AG20443 (cell line): ENCODE measurements at places on chromosomes 11 and 22.

- peak; percentile 88 for DNase-seq
Measured at GRCh38 chr22:50209893-50210292, 9.1 kb downstream of the SELENOO start.

DNA sequence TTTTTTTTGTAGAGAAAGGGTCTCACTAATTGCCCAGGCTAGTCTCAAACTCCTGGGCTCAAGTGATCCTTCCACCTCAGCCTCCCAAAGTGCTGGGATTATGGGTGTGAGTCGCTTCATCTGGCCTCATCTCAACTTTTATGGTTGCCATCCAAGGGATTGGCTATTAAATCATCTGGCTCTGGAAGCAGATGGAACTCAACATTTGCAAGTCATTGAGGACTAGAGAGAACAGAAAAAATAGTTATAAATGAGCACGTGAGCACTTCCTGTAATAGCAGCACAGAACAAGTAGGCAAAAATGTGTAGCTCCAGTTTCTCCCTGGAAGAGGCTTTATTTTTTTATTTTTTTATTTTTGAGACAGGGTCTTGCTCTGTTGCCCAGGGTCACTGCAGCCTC lies 22.3 kb upstream of the PATL1 start:
- no peak for DNase-seq

DNA sequence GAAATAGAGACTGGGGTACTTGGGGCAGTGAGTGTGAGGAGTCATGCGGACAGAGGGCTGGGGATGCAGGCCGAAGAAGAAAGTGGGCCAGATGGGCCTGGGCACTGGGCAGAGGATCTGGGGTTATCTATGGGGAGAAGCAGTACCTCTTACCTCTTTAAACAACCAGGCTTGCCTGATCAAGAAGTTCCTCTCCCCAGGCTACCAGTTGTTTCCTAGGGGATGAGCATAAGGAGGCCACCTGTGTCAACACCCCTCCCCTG lies 98.4 kb upstream of the PITPNB start:
- no peak for DNase-seq

- peak; percentile 84 for DNase-seq
Measured at GRCh38 chr22:45212992-45213751, 27.5 kb downstream of the KIAA0930 start.

DNA sequence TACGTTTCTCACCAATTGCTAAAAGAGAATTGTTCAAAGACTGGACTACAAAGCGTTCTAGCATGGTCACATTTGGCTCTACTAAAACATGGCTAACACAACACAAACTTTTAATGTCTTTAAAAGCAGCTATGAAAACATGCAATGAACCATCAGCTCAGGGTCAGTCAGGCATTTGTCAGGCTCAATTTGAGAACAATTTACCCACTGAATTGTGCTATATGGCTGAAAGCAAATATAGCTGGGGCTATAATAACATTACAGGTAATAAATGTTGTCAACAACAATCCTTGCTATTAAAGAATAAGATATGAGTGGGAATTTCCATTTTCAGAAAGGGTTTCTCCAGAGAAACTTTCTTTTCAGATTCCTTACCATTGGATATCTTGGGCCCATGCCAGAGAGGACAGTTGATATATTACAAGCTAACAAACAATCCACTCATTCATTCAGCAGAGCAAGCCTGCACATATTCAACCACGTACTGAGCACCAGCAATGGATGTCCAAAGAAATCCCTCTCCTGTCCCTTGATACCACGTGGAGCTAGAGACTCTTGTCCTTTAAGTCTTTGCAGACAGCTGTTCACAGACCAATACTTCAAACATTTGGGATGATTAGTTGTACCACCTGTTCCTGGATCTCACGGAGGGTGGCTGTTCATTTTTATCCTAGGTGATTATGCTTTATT lies 82.5 kb upstream of the DDI1 start:
- DNase-seq: no peak

- DNase-seq: peak; percentile 62
Measured at GRCh38 chr11:12455938-12456337, 78.6 kb downstream of the PARVA start.

- DNase-seq: peak; percentile 35
Measured at GRCh38 chr22:32717337-32718240, 83.9 kb upstream of the TIMP3 start.

DNA sequence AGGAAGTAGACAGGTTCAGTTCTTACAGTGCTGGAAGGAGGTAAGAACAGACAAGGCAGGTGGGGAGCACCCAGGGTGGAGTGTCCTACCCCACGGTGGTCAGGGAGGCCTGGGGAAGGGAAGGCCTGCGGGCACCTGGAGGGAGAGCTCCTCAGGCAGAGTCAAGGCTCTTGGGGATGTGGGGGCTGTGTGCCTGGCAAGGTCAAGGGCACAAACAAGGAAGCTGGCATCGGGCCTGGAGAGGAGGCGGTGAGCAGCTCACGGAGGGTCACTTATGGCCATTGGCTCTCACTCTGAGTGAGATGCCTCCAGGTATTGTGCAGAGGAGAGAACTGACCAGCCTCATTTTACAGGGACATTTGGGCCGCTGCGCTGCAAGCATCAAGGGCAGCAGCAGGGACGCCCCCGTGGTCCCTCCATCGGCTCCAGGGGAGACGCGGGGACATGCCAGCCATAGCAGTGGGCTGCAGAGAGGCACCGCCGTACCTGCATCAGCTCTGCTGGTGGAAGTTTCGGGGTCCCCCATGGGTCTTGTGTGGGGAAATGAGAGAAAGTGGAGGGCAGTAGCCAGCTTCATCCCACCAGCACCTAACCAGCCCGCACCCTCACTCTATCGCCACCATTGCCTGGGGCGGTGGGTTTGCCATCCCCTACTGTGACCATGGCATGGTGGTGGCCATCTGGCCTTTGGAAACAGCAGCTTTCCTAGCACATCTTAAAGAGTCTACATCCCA lies 37.5 kb upstream of the RTL6 start:
- DNase-seq: no peak

DNA sequence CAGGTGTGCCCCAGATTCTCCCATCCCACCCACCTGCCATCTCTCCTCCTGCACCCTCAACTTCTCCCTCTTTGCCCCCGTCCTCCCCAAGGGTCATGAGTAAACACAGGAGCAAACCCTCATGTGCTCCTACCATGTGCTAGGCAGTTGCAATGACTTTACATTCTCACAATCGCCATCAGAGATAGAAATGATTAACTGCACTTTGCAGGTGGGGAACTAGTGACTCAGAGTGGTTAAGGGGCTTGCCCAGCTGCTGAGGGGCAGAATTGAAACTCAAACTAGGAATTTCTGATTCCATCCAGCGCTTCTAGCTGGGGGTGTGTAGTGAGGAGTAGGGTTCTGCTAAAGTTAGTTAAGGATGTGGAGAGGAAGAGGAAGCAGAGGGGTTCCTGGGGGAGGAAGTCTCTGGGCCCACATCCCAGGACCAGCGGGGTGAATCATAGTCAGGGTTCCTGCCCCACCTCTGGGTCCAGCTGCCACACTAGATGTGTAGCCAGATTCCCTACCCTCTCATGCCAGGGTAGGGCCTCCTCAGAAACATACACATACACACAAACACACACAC lies 16.0 kb upstream of the PRG2 start:
- no peak for DNase-seq

DNA sequence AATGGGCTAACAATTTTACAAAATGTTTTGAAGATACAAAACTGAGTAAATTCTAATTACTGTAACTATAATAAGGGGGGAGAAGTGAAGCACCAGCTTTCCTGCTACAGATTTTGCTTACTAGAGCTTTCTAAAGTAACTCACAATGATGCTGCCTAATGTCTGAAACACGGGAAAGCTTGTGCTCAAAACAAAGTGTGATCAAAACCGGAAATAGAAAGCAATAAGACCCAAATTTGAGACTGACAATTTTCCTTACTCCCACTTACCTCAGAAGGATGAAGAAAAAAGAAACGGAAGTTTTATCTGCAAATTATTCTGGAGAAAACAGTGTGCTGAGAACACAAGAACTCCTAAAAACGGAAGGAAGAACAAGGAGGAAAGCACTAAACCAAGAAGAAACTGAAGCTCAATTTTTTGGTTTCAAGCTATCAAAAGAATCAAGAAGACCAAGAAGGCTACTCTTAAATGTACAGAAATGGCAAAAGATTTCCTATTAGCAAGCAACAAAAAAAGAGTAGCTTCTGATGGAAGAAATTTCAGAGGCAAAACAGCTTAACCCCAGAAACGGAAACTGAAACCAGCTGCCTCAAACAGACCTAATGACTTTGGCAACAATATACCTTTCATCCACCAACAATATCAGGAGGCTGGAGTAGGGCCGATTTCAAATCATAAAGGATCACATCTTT lies 33.4 kb downstream of the AMBRA1 start:
- peak; percentile 32 for DNase-seq

DNA sequence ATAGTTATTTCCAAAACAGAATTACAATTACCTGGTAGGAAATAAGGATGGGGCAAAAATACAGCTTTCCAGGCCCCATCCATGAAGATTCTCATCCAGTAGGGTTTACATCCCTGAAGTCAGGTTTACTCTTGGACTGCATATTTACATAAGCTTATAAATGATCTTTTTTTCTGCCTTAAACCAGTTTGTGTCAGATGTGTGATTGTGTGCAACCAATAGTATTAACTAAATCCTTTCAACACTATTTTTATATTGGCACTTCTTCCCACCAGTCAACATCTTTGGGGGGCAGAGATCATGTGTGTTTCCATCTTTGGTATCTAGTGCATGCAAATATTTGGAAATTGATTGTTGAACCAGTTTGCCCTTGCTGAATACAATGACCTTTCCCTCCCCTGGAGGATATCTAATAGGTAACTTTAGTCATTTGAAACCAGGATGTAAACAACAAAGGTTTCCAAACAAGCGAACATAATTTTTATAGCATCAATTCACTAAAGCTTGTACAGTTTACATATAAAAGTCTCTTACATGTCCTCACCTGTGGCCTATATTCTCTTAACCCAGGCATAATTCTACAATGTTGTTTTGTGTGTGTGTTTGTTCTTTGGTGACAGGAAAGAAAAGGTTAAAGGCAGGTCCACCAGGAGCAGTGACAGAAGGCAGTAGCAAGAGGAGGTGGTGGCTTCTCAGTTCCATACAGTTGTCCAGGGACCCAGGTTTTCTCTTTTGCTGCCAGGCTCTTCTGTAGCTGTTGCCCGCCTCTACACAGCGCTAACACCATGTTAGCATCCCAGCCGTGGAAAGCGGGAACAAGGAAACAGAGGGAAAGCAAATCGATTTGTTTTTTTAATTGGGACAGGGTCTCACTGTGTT lies 1.7 kb upstream of the ME3 start:
- no peak for DNase-seq

GRCh38 chr11:123413636-123414035 lies 16.4 kb upstream of the GRAMD1B start:
- DNase-seq: peak; percentile 24

DNA sequence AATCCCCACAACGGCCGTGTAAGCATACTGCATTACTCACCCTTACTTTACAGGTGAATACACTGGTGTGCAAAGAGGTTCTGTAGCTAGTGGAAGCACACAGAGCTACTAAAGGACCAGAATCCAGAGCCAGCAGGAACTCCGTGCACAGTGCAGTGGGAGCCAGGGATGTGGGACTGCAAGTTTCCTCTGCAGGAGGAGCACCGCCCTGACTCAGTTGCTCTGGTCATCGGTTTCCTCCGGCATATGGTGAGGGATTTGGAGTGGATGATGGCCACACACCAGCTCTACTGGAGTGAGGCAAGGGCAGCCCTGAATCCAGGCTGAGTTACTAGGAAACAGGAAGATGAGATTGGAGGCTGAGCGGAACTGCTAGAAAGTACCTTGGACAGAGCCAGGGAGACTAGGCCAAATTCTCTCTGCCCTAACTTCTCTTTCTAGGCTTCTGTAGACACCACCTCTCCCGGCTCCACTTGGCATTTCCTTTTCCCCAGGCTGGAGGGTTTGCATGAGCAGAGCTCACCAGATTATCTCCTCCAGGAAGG lies 18.2 kb upstream of the C22orf42 start:
- no peak for DNase-seq

DNA sequence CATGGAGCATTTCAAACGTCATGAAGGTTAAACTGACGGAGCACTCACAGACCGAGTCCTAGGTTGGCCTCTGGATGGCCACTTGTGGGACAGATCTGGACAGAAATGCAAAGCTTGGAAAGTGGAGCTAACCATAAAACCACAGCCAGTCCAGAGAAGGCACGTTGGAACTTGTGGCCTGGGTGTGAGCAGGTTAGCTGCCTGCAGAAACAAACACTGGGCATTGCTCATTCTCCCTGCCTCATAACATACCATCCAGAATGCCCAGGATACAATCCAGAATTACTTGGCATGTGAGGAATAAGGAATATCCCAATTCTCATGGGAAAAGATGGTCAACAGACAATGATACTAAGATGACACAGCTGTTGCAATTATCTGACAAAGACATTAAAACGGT lies 1005.0 kb downstream of the TBC1D22A start:
- DNase-seq: no peak

- DNase-seq: peak; percentile 55
Measured at GRCh38 chr11:109940816-109941215, 152.4 kb upstream of the ZC3H12C start.

- DNase-seq: no peak
Measured at GRCh38 chr11:64790205-64791095, 12.1 kb upstream of the SF1 start.

DNA sequence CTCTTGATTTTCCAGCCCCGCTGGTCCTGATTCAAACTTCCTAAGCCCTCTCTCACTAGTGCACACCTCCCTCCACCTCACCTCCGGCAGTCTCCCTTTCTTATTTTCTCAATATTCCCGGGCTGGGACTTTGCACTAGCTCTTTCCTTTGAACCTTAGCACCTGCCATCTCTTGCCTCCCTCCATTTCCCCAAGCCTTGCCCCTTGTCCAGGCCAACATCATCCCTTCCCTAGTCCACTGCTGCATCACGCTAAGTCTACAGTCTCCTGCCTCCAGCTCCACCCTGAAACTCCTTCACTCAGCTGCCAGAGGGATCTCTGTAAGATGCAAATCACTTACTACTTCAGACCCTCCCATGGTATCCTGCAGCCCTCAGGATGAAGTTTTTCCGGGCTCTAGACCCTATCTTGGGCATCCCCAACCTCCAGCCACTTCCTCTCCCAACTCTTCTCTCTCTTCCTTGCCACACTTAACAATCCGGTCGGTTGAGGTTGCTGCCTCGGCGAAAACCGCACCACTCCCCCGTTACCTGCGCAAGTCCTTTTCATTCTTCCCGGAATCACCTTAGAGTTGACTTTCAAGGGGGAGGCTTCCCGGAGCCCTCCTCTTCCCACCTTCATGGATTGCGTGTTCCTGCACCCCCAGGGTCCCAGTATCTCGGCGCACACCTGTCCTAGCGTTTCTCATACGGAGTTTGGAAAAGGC lies 42.7 kb downstream of the NECTIN1 start:
- no peak for DNase-seq

- DNase-seq: peak; percentile 77
Measured at GRCh38 chr11:65224930-65225278, 36.9 kb upstream of the POLA2 start.
